GM23248 (cell line): ENCODE measurements at places on chromosomes 2 and 18. TPM values are rescaled to one million over a fixed set of nuclear protein-coding genes. Genes with fewer than 3 reads are reported as not detected.

- DNase-seq, result no peak
Measured at GRCh38 chr18:48306838-48307237, 102.3 kb downstream of the ZBTB7C start.

- no peak for DNase-seq
Measured at GRCh38 chr18:46346213-46346612, 242.0 kb downstream of the HAUS1 start.

- DNase-seq, result no peak
Measured at GRCh38 chr2:213679894-213680293, 395.6 kb downstream of the SPAG16 start.

DNA sequence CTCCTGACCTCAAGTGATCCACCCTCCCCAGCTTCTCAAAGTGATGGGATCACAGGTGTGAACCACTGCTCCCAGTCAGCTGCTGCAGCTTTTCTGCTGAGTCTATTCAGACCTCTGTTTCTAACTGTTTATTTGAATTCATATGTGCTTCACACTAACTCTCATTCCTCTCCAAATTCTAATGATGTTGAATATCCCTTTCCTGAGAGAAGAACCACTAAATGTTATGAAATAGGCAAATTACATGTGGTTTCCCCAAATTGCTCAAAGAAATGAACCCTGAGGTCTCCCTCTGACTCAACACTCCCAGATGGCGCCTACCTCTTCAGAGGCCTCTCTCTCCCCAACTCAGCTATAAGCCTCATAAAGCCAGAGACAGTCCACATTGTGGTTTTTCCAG, 98.6 kb downstream of the IRS1 start:
- peak; percentile 95 for DNase-seq

- peak; percentile 48 for DNase-seq
Measured at GRCh38 chr2:96626553-96626942, 11.6 kb downstream of the KANSL3 start.

DNA sequence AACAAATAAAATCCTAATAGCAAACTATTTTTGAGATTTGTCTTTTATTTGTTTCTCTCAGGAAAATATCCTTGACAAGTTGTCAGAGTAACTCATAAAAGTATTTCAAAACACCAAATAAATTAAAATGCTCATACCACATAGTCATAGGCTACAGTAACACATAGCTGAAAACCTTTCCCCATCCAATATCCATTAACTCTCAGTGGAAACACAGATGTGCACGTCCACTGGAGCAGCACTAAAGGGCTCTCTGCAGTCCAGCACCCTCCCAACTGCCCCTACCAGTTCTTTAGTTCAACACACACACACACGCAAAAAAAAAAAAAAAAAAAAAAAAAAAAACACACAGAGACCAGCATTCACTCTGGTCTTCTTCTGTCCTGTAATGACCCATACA, 879 bp upstream of the XDH start:
- DNase-seq, result peak; percentile 60

- no peak for DNase-seq
Measured at GRCh38 chr18:78587626-78588600, 391.7 kb upstream of the SALL3 start.

DNA sequence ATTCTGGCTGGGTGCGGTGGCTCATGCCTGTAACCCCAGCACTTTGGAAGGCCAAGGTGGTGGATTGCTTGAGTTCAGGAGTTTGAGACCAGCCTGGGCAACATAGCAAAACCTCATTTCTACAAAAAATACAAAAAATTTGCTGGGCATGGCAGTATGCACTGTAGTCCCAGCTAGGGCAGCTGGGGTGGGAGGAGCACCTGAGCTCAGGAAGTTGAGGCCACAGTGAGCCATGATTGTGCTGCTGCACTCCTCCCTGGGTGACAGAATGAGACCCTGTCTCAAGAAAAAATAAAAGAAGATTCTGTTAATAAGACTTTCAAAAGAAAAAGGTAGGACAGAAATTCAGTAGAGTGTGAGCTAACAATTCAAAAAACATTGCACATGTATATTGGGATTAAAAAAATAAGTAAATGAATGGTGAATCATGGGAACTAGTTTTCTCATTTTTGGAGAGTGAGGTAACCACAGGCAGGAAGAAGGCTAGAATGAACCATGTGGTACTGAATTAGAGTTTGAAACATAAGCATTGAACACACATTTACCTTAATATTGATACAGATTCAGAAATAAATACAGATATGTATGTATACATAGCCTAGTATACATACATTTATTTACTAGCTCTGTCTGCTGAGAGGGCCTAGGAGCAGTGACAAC, 53.5 kb downstream of the NCOA1 start:
- peak; percentile 1 for DNase-seq

- no peak for DNase-seq
Measured at GRCh38 chr2:37622450-37623100, 48.9 kb downstream of the CDC42EP3 start.

GRCh38 chr2:46120792-46121555, 176.2 kb upstream of the EPAS1 start:
- DNase-seq, result no peak

GRCh38 chr2:9781252-9781651, 62.0 kb upstream of the TAF1B start:
- peak; percentile 64 for DNase-seq

DNA sequence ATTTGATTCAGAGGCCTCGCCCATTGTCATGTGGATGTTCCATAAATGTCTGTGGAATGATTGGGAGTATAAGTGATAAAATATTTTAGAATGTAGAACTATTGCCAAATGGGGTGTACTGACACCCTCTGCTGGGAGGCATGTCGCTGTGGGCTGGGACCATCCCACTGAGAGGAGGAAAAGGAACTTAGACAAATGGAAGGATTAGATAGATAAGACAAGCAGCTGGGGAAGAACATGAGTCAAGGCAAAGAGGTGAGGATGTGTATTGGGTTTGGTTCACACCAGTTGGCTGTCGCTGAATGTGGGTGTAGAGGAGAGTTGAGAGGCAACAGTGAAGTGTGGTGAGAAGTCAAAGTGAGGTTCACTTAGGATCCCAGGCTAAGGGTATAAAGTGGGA, 4.0 kb downstream of the C2orf74 start:
- DNase-seq, result no peak

DNA sequence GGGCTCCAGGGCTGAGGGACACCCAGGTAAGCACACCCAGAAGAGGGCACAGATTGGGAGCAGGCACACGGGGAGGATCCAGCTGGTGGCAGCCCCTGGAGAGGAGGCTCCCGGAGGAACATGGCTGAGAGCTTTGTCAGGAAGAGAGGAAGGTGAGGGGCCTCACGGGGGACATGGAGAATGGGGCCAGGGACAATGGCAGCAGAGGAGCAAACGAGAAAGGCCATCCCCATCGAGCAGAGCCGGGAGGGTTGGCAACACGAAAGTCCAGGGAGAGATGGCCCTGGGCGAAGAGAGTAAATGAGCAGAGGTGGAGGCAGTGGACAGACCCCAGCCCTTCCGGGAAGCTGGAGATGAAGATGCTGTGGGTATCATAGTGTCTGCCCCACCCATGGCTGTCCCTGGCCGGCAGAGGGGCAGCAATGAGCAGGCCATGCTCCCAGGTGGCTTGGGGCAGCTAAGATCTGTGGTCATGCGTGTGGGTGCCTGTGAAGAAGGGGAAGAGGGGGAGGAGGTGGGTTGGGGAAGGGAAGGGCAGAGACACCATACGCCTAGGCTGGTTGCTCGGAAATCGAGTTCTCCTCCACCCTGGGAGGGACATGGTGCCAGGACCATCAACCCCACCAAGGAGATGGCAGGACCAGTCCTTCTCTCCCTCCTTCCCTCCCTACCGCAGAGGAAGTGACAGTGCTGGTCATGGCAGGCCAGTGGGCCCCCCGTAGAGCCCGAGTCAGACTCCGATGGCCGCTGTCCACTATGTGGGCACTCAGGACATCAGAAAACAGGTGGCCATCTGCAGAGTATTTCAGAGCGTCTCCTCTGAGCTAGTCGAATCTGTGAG, 191.7 kb downstream of the NDUFA10 start:
- no peak for DNase-seq

GRCh38 chr2:149885468-149885867, 297.9 kb upstream of the MMADHC start:
- peak; percentile 13 for DNase-seq

- no peak for DNase-seq
Measured at GRCh38 chr2:144679942-144680341, 160.0 kb upstream of the ZEB2 start.

GRCh38 chr2:239938651-239939486, 86.3 kb downstream of the NDUFA10 start:
- no peak for DNase-seq

STPG4 gene
- not detected in 2 replicates for polyA plus RNA-seq

CHRND gene
- not detected in 2 replicates for polyA plus RNA-seq

PUS10 gene
- 5.3 and 6.7 TPM in 2 replicates for polyA plus RNA-seq

SPHKAP gene
- 0.04 and 0.06 TPM in 2 replicates for polyA plus RNA-seq

RAMP1 gene
- 11.1 and 11.8 TPM in 2 replicates for polyA plus RNA-seq
